GM12878 (cell line): ENCODE measurements at places on chromosomes 2 and 18. TPM values are rescaled to one million over a fixed set of nuclear protein-coding genes. Genes with fewer than 3 reads are reported as not detected.

REG3A gene
- total RNA-seq = 0.62 TPM in 1 of 2 replicates, not detected in the other

CRIM1 gene
- total RNA-seq = 6.5 and 7.0 TPM in 2 replicates

NT5DC4 gene
- total RNA-seq = 0.85 TPM in 1 of 2 replicates, not detected in the other

ITGA4 gene
- total RNA-seq = 75.0 and 87.9 TPM in 2 replicates

SERPINB11 gene
- not detected in 2 replicates for total RNA-seq

C2orf15 gene
- total RNA-seq = 1.1 and 1.5 TPM in 2 replicates

ZSCAN30 gene
- 10.5 and 12.3 TPM in 2 replicates for total RNA-seq

SCN7A gene
- total RNA-seq = 0.05 TPM in 1 of 2 replicates, not detected in the other

PRKAG3 gene
- total RNA-seq = not detected in 2 replicates

NT5C1B gene
- total RNA-seq = not detected in 2 replicates
